Brain (organoid and tissue), 16 donors: ENCODE measurements at places on chromosomes 2 and 18. TPM values are rescaled to one million over a fixed set of nuclear protein-coding genes. Genes with fewer than 3 reads are reported as not detected.

DNA sequence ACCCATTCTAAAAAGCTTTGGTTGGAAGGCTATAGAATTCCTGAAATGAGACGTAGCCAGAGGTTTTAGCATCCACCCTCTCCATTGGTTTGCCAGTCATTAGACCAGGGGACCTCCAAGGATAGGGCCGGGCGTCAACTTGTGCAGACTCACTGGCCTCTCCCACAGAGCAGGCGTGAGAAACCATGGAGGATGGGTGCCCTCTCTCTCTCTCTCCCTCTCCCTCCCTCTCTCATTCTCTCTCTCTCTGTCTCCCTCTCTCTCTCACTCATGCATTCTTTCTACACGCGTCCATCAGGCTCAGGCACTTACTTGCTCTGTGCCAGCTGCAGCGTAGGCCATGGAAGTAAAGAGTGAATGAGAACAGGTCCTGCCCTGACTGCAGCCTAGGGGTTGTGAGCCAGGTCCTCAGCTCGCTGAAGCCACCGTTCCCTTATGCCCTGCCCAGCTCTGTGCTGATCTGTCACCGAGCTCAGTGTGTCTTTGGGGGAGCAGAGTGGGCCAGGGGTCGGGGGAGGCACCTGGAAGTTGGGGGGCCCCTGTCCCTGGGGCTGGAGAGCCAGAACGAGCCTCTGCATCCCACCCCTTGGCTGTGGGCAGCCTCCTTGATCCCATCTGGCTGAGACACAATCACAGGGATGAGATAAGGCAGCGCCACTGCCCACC lies 304.4 kb upstream of the HS6ST1 start:
- DNase-seq: no peak

DNA sequence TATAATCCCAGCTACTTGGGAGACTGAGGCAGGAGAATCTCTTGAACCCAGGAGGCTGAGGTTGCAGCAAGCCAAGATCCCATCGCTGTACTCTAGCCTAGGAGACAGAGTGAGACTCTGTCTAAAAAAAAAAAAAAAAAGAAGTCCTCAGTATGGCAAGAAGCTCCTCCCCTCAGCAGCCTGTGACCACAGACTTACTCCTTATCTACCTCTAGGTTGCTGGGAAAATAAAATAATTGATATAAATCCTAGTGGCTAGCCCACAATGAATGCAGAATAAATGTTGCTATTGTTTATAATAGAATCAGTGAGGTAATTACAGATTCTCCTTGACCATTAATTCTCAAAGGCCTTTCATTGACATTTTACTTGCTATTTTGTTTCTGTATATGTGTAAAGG lies 70.6 kb downstream of the IRS1 start:
- DNase-seq: no peak

TRMT61B gene
- 11.6 TPM for polyA plus RNA-seq

NTSR2 gene
- 18.4 TPM for polyA plus RNA-seq

MCM6 gene
- 37.8 TPM for polyA plus RNA-seq

PRR30 gene
- polyA plus RNA-seq: not detected
